ENCODE measurements at places on chromosomes 13 and 19.

- no peak for DNase-seq
Measured at GRCh38 chr13:52896827-52897659, 48.6 kb upstream of the PCDH8 start.

GRCh38 chr13:51801631-51802099 lies 2.3 kb downstream of the DHRS12 start:
- no peak for DNase-seq

GRCh38 chr13:33879118-33879517 lies 61.2 kb downstream of the RFC3 start:
- no peak for DNase-seq

- DNase-seq: no peak
Measured at GRCh38 chr13:77728265-77729125, 31.0 kb downstream of the SLAIN1 start.

- DNase-seq: no peak
Measured at GRCh38 chr19:31676271-31677004, 327.2 kb upstream of the TSHZ3 start.

DNA sequence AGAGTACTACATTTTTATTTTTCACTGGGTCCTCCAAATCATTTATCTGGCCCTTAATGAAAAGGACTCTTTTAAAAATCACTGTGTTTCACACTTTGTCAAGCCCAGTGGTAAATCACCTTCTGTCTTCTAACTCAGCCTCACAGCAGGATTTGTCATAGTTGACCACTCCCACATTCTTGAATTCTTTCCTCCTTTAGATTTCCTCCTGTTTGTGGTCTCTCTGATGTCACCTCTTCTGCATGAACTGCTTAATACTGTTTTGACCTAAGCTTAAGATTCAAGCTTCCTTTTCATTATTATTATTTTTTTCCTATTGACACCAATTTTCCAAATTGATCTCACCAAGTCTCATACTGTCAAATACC lies 899.8 kb upstream of the MIR17HG start:
- DNase-seq: no peak

GRCh38 chr19:49749771-49750170 lies 13.3 kb downstream of the TSKS start:
- no peak for DNase-seq

DNA sequence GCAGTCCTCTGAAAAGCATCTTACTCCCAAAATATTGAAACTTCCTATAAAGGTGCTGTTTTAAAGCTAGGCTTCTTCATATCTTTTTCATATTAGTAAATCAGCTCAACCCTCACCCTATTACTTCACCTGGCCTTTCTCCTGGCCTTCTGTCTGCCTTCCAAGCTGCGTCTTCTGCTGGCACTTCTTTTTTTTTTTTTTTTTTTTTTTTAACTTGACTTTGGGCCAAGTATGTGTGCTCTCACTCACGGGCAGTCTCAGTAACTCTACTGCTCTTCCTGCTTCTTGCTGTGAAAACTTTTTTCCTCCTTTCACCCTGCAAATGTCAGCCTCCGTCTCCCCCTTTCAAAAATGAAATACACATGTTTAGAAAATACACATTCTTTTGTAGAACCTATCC lies 41.2 kb upstream of the KCTD4 start:
- DNase-seq: no peak

- no peak for DNase-seq
Measured at GRCh38 chr13:111344471-111345191, 24.2 kb downstream of the TEX29 start.

GRCh38 chr19:40228346-40228745 lies 1.9 kb upstream of the CCNP start:
- no peak for DNase-seq

GRCh38 chr19:36183245-36183628 lies 31.0 kb upstream of the COX7A1 start:
- DNase-seq: no peak

DNA sequence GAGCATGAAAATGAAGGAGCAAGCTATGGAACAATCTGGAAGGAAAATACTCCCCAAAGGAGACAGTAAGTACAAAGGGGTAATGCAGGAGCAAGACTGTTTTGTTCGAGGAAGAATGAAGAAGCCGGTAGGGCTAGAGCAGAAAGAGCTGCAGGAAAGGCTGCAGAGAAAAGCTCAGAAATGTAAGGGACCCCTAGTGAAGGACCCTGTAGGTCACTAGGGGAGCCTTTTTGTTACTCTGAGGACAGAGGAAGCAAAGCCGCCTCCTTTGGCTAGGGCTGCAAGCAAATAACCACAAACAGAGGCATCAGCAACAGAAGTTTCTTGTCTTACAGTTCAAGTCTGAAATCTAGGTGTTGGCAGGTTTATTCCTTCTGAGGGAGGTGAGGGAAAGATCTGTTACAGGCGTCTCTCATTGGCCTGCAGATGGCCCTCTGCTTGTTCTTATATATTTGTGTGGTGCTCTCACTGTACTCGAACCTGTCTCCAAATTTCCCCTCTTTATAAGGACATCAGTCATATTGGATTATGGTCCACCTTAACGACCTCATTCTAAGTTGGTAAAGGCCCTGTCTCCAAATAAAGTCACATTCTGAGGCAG lies 362.3 kb downstream of the COG6 start:
- no peak for DNase-seq

GRCh38 chr19:35083691-35084508 lies 31.7 kb upstream of the FXYD3 start:
- DNase-seq: no peak

DNA sequence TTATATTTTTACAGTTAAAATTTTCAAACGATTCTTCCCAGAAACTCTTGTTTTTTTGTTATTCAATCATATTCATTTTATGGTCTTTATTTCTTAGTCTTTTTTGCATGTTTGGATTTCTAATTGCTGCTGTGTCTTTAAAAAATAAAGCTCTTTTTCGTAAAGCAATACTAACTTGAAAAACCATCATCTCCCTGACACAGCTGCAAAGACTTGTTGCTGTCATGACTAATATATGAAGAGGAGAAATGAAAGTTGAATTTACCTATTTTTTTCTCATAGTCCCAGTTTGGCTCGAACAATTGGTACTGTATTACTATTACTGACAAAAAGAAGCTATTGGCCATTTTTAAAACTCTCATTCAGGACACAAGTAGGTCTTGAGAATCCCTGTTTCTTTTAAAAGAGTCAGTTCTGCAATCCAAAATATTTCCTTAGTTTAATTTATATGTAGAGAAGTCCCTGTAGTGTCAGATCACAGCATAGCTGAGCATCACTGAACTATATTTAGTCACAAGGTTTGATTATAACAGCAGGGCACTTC lies 12.1 kb upstream of the SPART start:
- DNase-seq: no peak

- DNase-seq: no peak
Measured at GRCh38 chr19:43468354-43469159, 3.1 kb upstream of the LYPD3 start.

DNA sequence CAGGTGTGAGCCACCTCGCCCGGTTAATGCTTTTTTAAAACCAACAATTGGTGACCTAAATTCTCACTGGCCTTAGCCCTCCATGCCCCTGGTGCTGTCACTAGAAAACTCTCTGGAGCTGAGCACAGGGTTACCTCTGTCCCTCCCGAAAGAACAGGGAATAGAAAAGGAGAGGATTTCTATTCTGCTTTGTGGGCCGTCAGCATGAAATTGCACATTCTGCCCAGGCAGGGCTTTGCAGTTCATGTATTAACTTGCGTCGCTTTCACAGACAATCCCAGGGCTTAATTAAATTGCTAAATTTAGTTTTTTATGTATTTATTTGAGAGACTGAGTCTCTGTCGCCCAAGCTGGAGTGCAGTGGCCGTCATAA lies 583 bp upstream of the ZNF480 start:
- no peak for DNase-seq

- DNase-seq: no peak
Measured at GRCh38 chr13:25708268-25708667, 336.5 kb downstream of the ATP8A2 start.

DNA sequence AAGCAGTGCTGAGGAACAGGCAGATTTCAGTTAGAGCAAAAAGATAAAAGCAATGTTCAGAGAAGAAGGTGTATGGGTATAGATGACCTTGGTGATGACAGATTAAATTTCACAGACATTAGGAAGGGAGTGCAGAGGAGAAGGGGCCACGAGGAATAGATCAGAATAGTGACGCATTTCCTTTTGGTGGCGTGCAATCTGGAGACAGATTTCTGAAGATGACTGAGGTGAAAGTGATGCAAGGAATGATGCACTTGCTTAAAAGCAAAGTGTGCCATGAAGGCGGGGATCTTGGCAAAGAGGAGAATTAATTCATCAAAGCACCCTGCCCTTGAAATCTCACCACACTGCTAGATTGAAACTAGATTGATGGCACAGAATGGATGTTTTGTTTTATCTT lies 202.4 kb downstream of the ITGBL1 start:
- no peak for DNase-seq

- no peak for DNase-seq
Measured at GRCh38 chr13:41389580-41389979, 67.8 kb upstream of the RGCC start.
